ENCODE measurements at places on chromosomes 7 and 10.

DNA sequence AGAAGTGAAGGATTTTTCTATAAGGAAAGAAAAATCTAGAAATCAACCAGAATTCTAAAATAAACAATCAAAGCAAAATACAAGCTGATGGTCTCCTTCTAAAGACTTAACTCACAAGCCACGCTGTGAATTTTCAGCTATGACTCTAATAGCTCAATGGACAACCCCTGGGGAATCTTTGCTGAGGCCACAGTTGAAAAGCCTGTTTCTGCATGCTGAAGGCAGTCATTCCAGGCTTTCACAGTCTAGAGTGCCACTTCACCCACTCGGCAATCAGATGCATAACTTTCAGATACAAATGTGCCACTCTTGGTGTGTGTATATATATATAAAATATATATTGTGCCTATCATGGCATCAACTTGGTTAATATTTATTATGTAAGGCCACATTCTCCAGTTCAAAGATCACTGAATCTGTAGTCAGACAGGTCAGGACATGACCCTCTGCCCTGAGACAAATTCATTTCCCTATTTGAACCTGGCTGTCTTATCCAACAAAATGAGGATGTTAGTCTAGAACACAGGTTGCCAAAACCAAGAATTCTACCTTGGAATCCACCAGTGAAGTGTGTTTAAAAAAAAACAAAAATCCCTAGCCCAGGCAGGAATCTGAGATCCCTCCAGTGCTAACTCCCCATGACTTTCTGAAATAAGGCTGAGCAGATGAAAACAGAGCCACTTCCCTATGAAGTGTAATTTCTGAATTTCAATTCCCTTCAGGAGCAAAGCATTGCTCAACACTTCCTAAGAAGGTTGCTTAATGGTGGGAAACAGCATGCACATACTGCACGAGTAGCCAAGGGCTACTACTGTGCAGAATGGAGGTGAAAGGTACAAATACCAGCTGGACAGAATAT lies 9.9 kb downstream of the LIPA start:
- no peaks in the 10 kb centered on the region for H3K27me3 ChIP-seq
- DNase-seq: no peak
- no peaks in the 10 kb centered on the region for H3K36me3 ChIP-seq
- peaks cover 24% of the 10 kb centered on the region for H3K4me1 ChIP-seq

GRCh38 chr10:103888113-103888841 lies 29.7 kb downstream of the STN1 start:
- H3K4me1 ChIP-seq: peaks cover 35% of the 10 kb centered on the region
- H3K27ac ChIP-seq: no peak overlapping the region
- no peaks in the 10 kb centered on the region for H3K27me3 ChIP-seq
- DNase-seq: peak; percentile 25
- H3K4me3 ChIP-seq: no peak overlapping the region

GRCh38 chr7:128938544-128939074 lies 882 bp downstream of the IRF5 start:
- H3K36me3 ChIP-seq: no peaks in the 10 kb centered on the region
- no peak for DNase-seq
- H3K27ac ChIP-seq: peak overlapping the region; percentile 77

- H3K4me1 ChIP-seq: peaks cover 18% of the 10 kb centered on the region
- DNase-seq: peak; percentile 30
- H3K4me3 ChIP-seq: no peak overlapping the region
- H3K36me3 ChIP-seq: no peaks in the 10 kb centered on the region
Observed at GRCh38 chr10:70575874-70576802, 26.4 kb downstream of the PRF1 start.

DNA sequence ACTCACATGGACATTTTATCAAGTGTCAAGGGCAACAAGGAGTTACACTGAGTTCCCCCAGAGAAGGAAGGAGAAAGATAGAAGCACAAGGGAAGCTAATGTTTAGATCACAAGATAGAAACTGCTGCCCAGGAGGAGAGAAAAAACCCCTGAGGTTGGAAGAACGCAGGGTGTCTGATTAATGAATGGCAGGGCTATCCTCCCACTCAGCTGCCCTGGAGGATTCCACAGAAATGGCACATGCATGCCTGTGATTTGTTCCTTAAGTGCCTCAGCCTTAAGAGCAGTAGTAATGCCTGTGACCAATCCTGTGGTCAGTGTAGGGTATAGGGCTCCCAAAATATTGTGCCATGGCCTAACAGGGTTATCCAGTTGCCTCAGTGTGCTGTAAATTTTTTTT lies 20.2 kb downstream of the DNAJB9 start:
- H3K27me3 ChIP-seq: peaks cover 2% of the 10 kb centered on the region
- no peak for DNase-seq
- no peak overlapping the region for H3K4me3 ChIP-seq
- H3K36me3 ChIP-seq: no peaks in the 10 kb centered on the region

- H3K27ac ChIP-seq: no peak overlapping the region
- H3K4me1 ChIP-seq: no peaks in the 10 kb centered on the region
- H3K27me3 ChIP-seq: no peaks in the 10 kb centered on the region
- H3K36me3 ChIP-seq: no peaks in the 10 kb centered on the region
Observed at GRCh38 chr7:108805808-108806397, 236.2 kb downstream of the DNAJB9 start.

GRCh38 chr7:25636871-25637283 lies 408.6 kb upstream of the NPVF start:
- no peaks in the 10 kb centered on the region for H3K36me3 ChIP-seq
- H3K4me1 ChIP-seq: no peaks in the 10 kb centered on the region
- no peak for DNase-seq
- H3K4me3 ChIP-seq: no peak overlapping the region

GRCh38 chr7:145431834-145432233 lies 596.0 kb upstream of the TPK1 start:
- no peak for DNase-seq
- H3K4me1 ChIP-seq: no peaks in the 10 kb centered on the region
- no peak overlapping the region for H3K27ac ChIP-seq
- no peaks in the 10 kb centered on the region for H3K27me3 ChIP-seq
- H3K4me3 ChIP-seq: no peak overlapping the region

DNA sequence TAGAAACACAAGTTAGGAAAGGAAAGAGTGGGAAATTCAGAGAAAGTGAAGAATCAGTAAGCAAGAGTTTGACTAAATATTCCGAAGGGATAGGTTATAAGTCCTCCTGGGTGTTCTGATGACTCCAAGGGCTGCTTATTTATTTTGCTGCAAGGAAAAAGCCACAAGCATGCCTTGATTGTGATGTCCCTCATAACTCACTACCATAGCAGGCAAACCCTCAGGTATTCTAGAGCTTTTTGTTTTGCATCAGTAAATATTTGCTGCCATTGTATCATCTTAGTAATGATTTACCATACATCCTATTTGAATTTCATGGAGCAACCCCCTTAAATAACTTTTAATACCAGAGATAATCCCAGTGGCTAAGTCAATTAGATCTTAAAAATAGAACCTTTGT lies 688.1 kb downstream of the SUGCT start:
- no peaks in the 10 kb centered on the region for H3K27me3 ChIP-seq
- no peaks in the 10 kb centered on the region for H3K36me3 ChIP-seq
- DNase-seq: no peak
- H3K4me3 ChIP-seq: no peak overlapping the region
- H3K27ac ChIP-seq: no peak overlapping the region

GRCh38 chr7:94374721-94375566 lies 19.8 kb upstream of the COL1A2 start:
- no peaks in the 10 kb centered on the region for H3K27me3 ChIP-seq
- H3K36me3 ChIP-seq: no peaks in the 10 kb centered on the region
- peak overlapping the region; percentile 9 for H3K4me3 ChIP-seq
- peak overlapping the region; percentile 91 for H3K27ac ChIP-seq
- H3K4me1 ChIP-seq: peaks cover 12% of the 10 kb centered on the region
